MCF 10A (cell line): ENCODE measurements at places on chromosomes 3 and 15. TPM values are rescaled to one million over a fixed set of nuclear protein-coding genes. Genes with fewer than 3 reads are reported as not detected.

The CILP gene
- total RNA-seq: not detected in 2 replicates

The LRRC49 gene
- 6.9 and 8.4 TPM in 2 replicates for total RNA-seq

The BFSP2 gene
- not detected in 2 replicates for total RNA-seq

The CNTN4 gene
- total RNA-seq: 0.12 and 2.7 TPM in 2 replicates

The ACKR4 gene
- not detected in 2 replicates for total RNA-seq
